Activated T-helper 2 cell treated with anti-CD3 and anti-CD28 coated beads, Interferon-gamma antibody, Interleukin-2, Interleukin-4, amounts not matched to agents 10 μg/mL and 5 μg/mL and 100 μg/mL, durations not matched to agents 14 hours and 24 hours and 36 hours (primary cell): ENCODE measurements at places on chromosomes 7 and 10.

GRCh38 chr7:117806011-117806410, 67.2 kb downstream of the CTTNBP2 start:
- no peak for DNase-seq

DNA sequence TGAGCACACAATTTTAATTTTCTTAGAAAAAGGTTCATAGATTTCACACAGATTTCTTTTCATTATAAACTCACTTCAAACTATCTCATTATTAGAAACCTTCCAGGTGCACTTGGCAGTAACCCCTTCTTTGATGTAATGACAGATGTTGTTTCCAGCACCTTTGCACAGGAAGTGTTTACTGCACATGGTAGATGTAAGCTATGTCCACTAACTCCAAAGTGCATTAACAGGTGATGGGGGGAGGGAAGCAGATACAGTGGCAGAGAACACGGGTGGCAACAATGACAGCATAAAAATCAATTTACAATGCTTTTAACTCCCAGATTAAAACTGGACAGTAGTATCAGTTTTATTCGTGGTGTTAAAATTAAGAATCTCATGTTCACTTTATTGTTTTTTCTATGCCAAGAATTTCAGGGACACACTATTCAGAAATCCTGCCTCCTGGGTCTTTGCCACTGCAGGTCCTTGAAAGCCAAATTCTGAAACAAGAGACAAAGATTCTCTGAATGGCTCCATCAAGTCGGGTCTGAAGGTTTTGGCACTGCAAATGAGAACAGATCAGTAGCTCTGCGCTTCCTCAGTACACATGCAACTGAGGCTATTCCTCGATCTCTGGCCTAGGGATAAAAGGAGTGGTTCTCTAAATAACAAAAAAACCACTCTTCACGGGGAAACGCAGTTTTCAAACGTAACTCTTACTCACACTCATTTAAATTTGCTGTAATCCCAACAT, 187.7 kb downstream of the JAZF1 start:
- DNase-seq = no peak

DNA sequence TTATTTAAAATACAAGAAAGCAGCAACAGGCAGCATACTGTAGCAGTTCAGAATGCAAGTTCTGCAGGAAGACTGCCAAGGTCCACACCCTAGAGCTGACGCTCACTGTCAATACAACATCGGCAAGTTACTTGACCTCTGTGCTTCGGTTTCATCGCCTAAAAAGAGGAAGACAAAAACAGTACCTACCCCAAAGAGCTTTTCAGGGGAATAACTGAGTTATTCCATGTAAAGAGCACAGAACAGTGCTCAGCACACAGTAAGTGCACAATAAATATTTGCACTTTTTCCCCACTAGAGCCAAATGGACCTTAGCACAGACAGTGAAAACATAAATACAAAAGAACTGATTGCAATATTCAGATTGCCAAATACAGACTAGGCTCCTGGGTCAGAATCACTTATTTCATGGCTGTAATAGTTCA, 88.6 kb downstream of the USP6NL start:
- no peak for DNase-seq

- DNase-seq = no peak
These were observed 10.1 kb downstream of the HNRNPA2B1 start for GRCh38 chr7:26190417-26190869.

DNA sequence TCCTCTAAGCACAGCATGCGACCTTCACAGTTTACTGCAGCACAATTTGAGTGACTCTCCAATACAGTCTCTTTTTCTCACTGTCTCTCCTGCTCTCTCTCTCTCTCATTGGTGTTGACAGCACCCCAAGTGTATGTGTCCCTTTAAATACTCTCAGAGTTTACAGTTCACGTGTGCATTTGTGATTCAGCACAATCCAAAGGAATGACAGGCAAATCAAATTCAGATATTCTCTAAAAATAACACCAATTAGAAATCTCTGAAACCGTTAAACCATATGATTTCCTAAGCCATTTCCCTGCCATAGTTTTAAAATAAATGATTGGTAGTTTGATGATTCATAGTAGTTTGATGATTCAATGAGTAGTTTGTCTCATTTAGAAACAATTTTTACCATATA, 104.0 kb upstream of the GAD2 start:
- DNase-seq = no peak

DNA sequence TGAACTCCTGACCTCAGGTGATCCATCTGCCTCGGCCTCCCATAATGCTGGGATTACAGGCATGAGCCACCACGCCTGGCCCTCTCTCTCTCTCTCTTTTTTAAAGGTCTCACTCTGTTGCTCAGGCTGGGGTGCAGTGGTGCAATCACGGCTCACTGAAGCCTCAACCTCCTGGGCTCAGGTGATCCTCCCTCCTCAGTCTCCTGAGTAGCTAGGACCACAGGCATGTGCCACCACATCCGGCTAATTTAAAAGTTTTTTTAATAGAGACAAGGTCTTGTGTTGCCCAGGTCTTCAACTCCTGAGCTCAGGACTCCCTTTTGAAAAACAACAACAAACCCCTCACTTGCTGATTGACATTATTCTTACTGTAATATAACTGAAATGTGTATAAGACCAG, 11.6 kb downstream of the PALD1 start:
- no peak for DNase-seq

- no peak for DNase-seq
These were observed 384.9 kb downstream of the THSD7A start for GRCh38 chr7:11447106-11447505.

GRCh38 chr7:16779051-16779450, 25.5 kb downstream of the TSPAN13 start:
- no peak for DNase-seq

GRCh38 chr10:34373211-34373610, 441.9 kb downstream of the PARD3 start:
- no peak for DNase-seq

DNA sequence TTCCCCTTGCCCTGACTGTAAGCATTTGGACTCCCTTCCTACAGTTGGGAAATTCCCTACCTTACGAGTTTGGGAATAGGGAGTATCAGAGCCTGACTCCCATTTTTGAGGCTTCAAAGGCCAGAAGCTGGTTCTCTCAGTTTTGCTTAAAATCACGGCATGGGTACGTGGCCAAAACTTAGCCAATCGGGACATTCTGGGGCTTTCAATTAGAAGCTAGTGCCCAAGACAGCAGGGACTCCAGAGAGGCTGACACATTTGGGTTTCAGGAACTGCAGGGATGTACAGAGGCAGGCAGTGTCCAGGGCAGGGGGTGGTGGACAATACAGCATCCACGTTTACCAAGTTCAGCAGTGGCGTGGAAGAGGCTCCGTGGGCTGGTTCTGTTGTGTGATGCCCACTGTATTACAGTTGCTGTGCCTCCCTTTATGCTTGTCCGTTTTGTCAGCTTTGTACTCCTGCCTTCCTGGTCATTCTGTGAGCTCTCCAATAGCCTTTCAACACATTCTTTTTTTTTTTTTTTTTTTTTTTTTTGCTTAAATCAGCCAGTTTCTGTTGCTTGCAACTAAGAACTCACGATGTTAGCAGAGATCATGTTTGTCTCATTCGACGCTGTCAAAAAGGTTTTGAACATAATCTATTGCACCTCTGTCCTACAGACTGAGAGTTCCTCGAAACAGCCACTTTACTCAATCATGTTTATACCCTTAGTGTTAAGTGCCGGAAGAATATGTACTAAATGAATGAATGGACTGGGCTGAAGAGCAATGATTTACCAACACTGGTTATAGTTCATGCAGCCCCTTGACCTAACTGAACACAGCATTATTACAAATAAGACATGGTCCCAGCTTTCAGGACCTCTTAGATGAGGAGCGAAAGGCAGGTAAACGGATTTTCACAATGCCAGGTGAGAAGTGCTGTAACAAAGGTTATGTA, 1.1 kb downstream of the GGCT start:
- DNase-seq = no peak

- no peak for DNase-seq
These were observed 2.9 kb upstream of the HKDC1 start for GRCh38 chr10:69217119-69217754.

DNA sequence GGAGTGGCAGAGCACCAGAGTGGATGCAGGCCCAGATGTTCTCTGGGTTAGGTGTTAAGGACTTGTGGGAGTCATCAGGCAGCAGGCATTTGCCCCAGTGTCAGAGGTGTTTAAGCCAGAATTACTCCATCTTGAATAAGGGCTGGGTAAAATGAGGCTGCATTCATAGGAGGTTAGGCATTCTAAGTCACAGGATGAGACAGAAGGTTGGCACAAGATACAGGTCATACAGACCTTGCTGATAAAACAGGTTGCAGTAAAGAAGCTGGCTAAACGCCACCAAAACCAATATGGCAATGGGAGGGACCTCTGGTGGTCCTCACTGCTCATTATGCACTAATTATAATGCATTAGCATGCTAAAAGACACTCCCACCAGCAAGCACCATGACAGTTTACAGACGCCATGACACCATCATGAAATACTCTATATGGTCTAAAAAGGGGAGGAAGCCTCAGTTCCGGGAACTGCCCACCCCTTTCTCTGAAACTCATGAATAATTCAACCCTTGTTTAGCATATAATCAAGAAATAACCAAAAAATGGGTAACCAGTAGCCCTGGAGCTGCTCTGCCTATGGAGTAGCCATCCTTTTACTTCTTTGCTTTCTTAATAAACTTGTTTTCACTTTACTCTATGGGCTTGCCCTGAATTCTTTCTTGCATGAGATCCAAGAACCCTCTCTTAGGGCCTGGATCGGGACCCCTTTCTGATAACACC, 882 bp upstream of the LRRC61 start:
- peak; percentile 67 for DNase-seq

- DNase-seq = no peak
These were observed 465.1 kb upstream of the ADARB2 start for GRCh38 chr10:2202401-2202800.

GRCh38 chr10:106874604-106874889, 290.0 kb downstream of the SORCS1 start:
- no peak for DNase-seq

- DNase-seq = no peak
These were observed 20.4 kb downstream of the PHTF2 start for GRCh38 chr7:77819021-77819420.

DNA sequence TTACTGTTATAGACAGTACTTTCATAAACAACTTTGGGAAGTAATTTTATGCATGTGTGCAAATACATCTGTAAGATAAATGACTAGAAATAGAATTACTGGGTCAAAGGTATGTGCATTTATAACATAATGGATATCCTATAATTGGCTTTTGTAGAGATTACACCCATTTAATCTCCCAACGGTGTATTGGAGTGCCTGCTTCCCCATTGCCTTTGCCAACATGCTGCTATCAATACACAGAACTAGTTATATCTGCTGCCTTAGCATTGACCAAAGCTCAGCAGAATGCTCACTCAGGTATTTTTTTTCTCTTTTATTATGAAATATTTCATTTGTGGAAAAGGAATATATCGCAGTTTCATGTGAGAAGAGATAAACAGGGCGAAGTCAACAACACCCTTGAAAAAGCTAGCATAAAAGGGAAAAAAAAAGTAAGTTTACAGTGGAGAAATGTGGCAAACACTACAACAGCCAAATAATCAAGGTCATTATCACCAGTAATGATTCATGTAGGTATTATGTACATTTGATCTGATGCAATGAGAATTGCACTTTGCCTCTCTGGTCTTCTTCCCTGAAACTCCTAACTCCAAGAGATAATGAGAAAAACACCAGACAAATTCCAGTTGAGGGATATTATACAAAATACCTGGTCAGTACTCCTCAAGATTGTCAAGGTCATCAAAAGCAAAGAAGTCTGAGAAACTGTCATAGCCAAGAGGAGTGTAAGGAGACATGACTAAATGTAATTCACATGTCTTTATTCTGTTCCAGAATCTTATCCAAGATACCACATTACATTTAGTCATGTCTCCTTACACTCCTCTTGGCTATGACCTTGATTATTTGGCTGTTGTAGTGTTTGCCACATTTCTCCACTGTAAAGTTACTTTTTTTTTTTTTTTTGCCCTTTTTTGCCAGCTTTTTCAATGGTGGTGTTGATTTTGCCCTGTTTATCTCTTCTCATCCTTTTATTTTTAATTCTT, 36.8 kb downstream of the MARCHF5 start:
- no peak for DNase-seq

- no peak for DNase-seq
These were observed 43.9 kb downstream of the GRK5 start for GRCh38 chr10:119251315-119251708.

- no peak for DNase-seq
These were observed 109.4 kb upstream of the C7orf33 start for GRCh38 chr7:148481147-148481526.
